Jurkat, Clone E6-1 (cell line): ENCODE measurements at places on chromosomes 4 and X.

DNA sequence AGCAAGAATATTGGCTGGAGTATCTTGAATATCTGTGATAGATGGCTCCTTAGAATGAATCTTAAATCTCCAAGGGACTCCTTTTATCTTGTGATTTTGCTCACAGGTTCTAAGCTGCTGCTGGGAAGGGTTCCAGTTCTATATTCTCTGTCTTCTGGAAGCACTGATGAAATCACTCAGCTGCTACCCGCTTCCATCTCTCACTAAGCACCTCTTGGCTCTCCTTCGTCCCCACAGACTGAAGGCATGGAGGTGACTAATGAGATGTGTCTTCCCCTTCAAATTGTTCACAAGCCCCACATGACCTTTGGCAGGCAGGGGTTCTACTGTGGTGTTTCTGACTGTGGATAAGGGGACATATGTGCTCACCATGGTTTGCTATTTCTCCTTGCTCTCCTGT lies 75.9 kb downstream of the C4orf51 start:
- no peak for DNase-seq

GRCh38 chr4:84050015-84050414 lies 449.1 kb downstream of the NKX6-1 start:
- no peak for DNase-seq

DNA sequence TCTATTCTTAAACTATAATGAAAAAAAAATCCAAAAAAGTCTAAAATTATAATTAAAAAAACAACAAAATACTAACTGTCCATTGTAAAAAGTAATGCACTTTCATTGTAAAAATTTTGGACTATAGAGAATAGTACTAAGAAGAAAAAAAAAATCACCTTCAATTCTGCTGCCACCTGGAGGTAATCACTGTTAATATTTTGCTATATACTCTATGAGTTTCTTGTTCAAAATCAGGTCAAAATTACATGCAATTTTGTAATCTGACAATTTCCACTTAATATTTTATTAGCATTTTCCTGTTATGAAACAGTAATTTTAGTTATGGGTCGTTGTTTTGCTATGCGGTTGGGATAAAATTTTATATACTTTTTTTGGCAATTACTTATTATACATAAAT lies 62.0 kb downstream of the HTT start:
- no peak for DNase-seq

- peak; percentile 75 for DNase-seq
Observed at GRCh38 chrX:71992711-71993110, 82.1 kb downstream of the NHSL2 start.

DNA sequence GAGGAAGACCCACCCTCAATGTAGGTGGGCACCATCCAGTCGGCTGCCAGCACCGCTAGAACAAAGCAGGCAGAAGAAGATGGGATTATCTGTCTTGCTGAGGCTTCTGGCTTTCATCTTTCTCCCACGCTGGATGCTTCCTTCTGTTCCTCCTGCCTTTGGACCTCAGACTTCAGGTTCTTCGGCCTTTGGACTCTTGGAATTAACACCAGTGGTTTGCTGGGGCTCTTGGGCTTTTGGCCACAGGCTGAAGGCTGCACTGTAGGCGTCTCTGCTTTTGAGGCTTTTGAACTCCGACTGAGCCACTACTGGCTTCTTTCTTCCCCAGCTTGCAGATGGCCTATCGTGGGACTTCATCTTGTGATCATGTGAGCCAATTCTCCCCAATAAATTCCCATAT lies 55.1 kb downstream of the PDLIM5 start:
- DNase-seq = no peak

DNA sequence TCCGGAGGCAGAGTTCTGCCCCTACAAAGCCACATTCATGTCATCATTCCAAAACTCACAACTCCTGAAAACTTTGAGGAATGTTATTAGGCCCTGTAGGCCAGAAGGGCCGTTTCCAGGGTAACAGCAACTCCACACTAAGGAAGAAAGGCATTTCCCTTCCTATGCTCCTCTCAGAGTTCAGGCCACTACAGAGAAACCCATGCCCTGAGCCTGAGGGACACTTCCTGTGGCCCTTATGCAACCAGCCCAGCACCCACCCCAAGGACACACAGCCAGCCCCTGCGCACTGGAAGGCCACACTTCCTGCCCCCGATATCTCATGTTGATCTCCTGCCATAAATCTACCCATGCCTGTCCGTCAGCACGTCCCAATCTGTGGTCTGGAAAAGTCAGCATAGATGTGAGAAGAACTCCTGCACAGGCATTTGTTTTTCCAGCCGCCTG lies 289.3 kb downstream of the BCOR start:
- no peak for DNase-seq

DNA sequence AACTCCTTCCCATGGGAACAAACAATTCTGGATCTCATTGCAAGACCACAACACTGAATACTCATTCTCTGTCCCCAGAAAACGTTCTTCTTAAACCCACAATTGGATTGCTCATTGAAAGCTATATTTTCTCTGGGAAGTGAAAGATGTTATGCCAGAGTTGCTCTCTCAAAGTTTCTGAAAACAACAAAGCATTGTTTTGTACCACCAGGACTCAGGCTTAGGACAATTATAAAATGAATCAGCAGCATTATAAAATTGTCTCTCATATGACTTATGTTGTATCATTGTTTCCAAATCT lies 26.5 kb downstream of the TFDP3 start:
- no peak for DNase-seq

DNA sequence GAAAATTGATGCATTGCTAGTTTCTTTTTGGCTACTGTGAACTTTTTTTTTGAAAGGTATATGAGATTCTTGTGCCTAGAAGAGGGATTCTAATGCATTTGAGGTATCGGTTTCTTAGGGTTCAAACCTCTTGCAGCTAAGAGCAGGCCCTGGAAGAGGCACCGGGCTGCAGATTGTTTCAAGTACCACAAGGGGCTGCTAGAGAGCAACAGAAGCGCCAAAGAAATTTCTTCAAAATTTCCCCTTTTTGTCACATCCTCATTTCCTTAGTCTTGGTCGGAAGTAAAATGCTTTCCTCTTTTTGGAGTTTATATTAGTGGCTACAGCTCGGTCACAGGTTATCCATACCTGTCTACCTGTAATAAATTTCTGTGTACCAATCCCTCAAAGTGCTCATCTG lies 89.8 kb downstream of the PDGFRA start:
- peak; percentile 46 for DNase-seq

- DNase-seq = no peak
Observed at GRCh38 chrX:626745-627509, 3.7 kb upstream of the SHOX start.

DNA sequence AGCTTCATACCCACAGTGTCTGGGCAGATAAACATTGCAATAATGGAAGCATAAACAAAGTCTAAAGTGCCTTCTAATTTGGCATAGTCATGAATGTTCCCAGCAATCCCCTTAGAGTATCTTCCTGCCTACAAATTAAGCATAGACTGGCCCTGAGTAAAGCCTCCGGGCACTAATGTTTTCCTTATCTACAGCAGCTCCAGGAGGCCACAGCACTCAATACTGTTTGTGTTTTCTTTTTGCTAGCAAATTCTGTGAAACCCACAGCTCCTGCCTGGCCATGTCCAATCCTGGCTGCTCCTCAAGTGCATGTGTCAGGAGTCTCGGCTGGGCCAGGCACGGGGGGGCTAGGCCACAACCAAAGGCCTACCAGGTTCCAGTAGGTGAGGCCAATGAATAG lies 102.7 kb upstream of the TBC1D9 start:
- no peak for DNase-seq

GRCh38 chr4:130393231-130393630 lies 1297.3 kb downstream of the C4orf33 start:
- DNase-seq = no peak

DNA sequence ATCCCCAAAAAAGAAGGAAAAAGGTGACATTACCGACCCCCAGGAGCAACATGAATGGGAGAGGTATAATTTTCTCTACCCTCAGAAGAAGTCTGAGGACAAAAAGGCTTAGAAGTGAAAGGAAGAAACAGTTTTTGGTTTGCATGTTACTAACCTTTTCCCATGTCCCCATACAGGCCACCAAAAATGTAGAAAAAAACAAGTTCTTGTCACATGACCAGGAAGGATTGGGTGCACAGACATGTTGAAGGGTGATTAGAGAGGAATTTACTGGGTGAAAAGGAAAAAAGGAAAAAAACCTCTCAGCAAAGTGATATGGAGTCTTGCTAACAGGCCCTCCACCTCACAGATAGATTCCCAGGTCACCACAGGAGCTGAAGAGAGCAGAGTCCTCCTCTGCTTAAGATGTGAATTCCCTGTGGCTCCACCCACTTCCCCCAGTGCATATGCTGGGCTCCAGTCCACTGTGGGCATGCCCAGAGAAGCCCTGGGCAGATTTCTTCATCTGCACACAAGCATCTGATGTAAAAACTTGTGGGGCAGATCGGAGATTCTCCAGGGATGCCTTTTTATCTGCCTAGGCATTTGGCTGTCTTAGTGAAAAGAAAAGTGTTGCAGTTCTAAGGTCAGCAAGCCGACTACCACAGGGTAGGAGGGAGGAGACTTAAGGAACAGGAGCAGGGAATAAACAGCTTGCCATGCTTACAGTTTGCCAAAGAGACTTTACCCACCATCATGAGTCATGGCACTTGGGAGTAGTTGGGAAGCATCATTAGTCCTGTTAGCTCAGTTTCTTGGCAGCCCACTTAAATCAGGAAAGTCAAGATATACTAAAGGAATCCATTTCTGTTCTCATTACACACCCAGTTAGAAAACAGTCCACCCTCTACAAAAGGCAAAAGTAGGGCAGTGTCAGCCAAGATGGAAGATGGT lies 25.0 kb upstream of the PASD1 start:
- no peak for DNase-seq

DNA sequence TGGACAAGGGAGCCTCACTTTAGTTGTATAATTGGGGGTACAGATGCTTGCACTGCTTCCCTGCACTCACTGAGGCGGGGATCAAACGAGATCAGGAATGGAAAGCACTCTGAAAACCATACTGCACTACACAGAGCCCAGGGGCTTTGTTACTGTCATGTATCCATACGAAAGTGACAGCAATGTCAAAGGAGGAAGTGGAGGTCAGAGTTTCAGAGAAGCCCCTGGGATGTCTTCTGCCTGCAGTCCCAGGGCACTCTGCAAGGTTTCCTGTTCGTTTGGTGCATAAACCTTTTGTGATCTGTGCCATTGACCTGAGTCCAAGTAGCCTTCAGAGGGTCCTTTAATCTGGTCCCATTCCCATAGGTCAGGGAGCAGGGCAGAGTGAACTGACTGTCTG lies 31.2 kb downstream of the RNF175 start:
- DNase-seq = no peak

- DNase-seq = no peak
Observed at GRCh38 chr4:174503079-174503715, 19.1 kb downstream of the HPGD start.

DNA sequence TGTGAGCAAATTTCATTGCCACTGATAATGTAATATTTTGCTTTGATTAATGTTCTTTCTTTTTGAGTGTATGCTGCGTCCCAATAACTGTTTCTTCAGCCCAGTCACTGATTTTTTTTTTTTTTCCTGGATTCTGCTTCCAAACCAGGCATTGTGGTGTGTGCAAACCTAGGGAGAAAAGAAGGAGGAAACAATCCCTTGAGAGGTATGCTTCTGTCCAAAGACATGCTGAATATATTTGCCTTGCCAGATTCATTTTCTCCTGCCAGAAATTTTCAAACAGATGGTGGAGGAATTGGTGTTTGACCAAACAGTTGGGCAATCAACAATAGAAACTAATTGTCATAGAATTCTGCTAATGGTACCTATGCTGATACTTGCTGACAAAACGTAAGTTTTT lies 753.6 kb downstream of the RPA4 start:
- no peak for DNase-seq

DNA sequence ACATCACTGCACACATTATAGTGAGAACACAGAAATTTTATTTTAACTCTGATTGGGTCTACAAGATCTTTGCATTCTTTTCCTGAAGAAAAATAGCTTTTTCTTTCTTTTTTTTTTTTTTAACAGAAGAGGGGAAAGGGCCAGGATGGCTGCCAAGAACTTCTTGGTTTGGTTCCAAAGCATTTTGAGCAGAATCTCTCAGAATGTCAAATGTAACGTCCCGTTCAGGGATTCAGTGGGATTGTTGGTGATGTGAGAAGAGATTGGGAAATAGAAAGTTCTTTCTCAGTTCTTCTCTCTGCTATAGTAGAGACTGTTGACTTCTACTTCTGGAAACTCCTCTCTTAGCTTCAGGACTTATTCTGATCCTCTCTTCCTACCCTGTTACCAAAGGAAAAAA lies 70.9 kb upstream of the CBR4 start:
- DNase-seq = no peak

- no peak for DNase-seq
Observed at GRCh38 chrX:124426288-124427169, 80.2 kb downstream of the SH2D1A start.

DNA sequence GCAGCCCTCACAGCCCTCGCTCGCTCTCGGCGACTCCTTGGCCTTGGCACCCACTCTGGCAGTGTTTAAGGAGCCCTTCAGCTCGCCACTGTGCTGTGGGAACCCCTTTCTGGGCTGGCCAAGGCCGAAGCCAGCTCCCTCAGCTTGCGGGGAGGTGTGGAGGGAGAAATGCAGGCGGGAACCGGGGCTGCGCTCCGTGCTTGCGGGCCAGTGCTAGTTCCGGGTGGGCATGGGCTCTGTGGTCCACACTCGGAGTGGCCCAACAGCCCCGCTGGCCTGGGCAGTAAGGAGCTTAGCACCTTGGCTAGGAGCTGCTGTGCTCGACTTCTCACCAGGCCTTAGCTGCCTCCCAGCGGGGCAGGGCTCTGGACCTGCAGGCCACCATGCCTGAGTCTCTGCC lies 192.6 kb downstream of the COX18 start:
- no peak for DNase-seq

DNA sequence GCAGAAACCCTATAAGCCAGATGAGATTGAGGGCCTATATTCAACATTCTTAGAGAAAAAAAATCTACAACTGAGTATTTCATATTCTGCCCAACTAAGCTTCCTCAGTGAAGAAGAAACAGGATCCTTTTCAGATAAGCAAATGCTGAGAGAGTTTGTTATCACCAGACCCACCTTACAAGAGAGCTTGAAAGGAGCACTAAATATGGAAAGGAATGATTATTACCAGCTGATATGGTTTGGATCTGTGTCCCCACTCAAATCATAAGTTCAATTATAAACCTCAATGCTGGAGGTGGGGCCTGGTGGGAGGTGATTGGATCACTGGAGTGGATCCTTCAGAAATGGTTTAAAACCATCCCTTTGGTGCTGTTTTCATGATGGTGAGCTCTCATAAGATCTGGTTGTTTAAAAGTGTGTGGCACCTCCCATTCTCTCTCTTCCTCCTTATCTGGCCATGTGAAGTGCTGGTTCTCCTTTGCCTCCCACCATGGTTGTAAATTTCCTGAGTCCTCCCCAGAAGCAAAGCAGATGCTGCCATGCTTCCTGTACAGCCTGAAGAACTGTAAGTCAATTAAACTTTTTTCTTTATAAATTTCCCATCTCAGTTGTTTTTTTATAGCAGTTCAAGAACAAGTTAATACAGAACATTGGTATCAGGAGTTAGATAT lies 144.2 kb downstream of the MSN start:
- DNase-seq = no peak

GRCh38 chrX:154603438-154604430 lies 15.3 kb downstream of the CTAG1B start:
- no peak for DNase-seq
